Hematopoietic multipotent progenitor cell treated with erythropoietin and hydrocortisone succinate and interleukin-3 and kit ligand, for 6 days (in vitro differentiated cells): ENCODE measurements at places on chromosomes 12 and 14.

- DNase-seq = peak; percentile 73
Measured at GRCh38 chr14:104135121-104135903, 3.1 kb upstream of the KIF26A start.

GRCh38 chr12:46357438-46358324 is 14.9 kb downstream of the SLC38A2 start:
- DNase-seq = peak; percentile 29

DNA sequence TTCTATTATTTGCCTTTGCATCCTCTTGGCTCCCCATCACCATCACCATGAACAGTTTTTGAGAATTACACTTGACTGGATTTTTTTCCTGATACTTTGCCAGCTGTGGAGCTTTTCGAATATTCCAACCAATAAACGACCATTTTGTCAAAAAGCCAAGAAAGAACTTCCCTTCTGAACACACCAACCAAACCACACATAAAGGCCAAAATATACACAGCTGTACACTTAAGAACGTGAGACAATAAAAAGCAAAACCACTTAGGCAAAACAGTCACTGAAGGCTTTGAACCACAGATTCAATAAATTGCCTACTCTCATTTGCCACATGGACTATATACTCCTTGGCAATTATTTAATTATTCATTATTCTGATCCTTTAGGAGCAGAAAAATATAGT is 1.1 kb downstream of the C14orf93 start:
- DNase-seq = peak; percentile 54

GRCh38 chr14:67270145-67270753 is 29.0 kb downstream of the PALS1 start:
- no peak for DNase-seq

DNA sequence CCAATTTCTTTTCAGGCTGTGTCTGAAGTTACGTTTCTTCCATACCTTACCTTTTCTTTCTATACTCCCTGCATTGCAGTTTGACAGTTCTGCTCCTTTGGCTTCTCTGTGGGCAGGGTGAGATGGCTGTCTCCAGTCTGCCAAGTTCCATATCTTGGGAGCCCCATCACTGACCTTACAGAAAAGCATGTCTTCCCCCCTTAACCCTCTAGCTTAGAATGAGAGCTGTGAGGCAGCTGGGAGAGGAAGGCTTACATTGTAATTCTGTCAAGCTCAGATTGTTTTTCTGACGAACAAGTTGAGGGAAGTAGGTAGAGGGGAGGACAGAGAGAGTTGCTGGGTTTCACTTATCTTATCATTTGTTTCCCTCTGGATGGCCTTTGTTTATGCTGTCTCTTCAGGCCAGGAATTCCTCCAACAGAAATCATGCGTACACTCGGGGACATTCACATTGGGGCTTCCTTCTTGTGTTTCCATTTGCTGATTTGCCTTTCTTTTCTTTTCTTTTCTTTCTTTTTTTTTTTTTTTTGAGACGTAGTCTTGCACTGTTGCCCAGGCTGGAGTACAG is 9.3 kb downstream of the DAAM1 start:
- no peak for DNase-seq

DNA sequence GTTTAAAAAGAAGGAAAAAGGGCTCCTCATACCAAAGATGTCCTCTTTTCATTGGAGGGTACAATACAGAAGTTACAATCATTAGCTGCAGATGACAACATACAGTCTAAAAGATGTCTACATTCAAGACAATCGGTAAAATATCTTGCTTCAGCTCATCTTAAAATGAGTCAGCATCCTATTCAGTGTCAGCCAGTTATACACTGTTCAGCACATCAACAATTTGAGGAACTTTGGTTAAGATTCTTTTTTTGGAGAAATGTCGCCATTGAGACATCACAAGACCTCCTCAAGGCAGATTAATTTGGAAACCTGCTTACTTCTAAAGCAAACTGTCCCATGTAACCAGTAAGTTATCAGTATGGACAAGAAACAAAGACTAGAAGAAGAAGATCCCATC is 100.7 kb upstream of the SLC38A4 start:
- peak; percentile 1 for DNase-seq

DNA sequence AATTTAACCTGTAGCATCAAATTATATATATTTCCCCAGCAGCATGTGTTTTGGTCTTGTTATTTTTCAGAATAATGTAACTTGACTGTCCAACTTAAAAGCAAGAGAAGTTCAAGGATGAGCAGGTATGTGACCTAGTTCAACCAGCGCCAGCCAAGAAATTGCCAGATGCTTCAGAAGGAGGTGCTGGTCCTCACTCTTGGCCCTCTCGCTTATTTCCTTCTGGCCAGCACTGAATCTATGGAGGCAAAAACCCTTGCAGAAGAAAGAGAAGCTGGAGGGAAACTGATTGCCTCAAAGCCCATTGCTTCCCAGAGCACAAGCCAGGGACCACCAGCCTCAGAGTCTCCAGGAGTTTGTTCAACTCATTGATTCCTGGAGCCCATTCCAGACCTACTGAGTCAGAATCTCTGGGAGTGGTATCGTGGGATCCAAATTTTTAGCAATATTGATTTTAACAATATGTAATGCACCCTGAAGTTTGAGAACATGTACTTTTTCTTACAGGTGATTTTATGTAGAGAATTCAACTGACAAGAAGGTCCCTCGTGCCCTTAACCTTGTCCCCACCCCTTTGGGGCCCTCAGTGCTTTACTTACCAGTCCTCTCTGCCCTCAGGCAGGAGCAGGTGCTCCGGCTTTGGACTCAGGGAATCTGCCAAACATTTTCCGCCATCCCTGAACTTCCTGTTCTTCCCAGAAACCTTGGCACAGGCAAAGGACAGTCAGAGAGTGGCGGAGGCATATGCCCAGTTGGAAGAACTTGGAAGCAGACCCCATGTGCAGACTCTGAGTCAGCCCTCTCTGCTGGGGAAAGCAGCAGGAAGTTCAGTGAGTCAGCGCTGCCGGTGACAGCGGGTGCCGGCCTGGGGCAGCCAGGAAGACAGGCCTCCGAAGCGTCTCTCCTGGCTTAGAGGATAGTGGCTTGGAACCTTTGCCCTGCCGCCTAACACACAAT is 10.4 kb downstream of the BEST3 start:
- DNase-seq = peak; percentile 62

DNA sequence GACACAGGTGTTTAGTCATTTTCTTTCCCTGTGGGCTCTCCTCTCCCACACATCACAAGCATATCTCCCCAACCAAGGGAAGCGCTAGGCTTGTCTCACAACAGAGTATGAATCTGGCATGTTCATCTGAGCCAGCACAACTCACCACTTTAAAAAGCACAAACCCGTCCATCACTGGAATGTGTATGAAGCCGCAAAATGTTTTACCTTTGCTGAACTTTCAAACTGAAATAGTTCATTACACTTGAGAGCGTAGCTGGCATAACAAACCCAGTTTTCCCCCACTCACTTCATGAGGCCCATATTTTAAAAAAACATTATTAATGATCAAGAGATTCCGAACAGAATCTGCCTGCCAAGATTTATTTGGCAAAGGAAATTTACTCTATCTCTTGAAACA is 15.8 kb downstream of the NID2 start:
- no peak for DNase-seq

DNA sequence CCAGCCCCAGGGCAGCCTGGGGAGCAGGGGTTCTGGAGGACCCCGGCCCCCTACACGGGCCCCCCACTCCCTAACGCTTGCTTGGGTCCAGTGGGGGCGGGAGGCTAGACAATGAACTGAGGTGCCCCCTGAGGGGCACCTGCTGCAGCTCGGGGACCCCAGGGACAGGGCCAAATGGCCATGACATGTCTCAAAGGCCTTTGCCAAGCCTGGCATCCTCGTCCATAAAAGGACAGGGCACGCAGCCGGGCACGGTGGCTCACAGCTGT is 11.7 kb upstream of the C14orf180 start:
- DNase-seq = no peak

DNA sequence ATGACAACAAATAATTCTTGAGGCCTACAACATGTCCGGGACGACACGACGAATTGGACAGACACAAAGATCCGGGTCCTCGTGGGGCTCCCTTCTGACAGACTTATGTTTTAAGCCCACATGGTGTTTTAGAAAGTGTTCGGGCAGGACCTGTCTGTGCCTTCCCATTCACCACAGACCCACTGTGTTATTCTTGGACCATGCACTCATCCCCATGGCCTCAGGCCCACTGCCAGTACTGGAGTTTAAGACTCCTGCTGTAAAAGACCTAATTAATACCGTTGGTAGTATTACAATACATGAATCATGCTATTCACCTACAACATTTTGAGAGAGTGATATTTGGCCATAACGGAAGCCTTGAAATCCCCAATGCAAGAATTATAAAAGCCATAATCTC is 20.0 kb downstream of the SLC15A4 start:
- DNase-seq = no peak

GRCh38 chr14:65566820-65567522 is 154.4 kb downstream of the FUT8 start:
- DNase-seq = no peak

GRCh38 chr12:31832740-31833729 is 104.2 kb upstream of the AMN1 start:
- peak; percentile 46 for DNase-seq

DNA sequence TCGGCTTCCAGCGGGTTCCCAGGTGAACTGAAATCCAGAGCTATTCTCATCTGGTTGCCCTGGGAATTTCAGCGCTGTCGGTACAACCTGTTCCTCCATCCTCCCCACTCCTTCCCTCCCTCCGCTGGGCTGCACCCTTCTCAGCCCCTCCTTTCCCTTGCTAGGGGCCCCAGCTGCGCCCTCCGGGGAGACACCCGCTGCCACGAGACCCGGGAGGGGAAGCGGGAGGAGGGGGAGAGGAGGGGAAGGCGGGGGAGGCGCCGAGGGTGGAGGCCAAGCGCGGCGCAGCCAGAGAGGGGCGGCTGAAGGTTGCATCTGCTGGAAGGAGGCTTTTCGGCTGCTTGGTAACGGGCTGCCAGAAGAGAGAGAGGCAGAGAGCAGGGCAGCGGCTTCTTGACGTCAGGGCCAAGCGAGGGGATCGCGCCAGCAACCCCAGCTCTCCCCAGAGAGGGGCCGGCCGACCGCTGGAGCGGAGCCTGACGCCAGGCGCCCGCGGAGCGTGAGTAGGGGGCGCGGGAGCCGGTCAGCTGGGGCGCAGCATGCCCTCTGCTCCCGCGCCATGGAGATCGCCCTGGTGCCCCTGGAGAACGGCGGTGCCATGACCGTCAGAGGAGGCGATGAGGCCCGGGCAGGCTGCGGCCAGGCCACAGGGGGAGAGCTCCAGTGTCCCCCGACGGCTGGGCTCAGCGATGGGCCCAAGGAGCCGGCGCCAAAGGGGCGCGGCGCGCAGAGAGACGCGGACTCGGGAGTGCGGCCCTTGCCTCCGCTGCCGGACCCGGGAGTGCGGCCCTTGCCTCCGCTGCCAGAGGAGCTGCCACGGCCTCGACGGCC is at the start of gene KCNA5:
Gene KCNA5, plus strand, starts transcription at position 291 of the 831 bp plus-strand sequence. Its CDS starts 269 bp downstream, at position 560.
- DNase-seq = no peak

DNA sequence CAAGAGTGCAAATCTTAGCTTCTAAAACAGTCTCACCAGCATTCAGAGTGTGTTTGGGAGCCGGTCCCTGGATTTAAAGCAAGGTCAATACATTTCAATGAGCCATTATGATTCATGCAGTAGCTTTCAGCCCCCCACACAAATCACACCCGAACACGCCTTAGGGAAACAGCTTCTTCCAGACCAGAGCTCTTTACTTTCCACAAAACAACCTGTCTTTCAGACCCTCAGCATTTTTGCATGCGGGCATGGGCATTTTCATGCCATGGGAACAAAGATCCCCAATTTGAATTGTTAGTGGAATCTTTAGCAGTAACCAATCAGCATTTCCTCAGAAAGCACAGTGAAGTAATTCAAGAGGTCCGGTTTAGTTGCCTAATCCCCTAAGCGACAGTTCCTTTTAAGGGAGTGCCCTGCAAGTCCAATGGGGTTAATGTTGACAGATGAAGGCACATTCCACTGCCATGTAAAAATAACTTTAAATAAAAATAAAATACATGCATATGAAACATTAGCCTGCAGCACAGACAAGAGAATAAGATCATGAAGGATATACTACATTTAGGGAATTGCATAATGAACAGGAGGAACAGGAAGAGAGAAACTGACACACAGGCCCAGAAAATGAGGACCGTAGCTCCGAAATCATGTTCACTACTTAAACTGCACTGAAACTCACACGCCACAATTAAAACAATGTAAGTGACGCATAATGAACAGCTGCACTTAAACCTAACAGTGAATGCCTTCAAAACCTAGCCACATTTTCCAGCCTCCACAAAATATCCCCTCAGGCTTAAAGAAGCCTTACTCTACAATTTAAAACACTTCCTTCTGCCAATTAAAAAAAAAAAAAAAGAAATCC is 4.0 kb downstream of the VPS37B start:
- peak; percentile 54 for DNase-seq

- DNase-seq = no peak
Measured at GRCh38 chr14:85178864-85179263, 351.1 kb upstream of the FLRT2 start.

DNA sequence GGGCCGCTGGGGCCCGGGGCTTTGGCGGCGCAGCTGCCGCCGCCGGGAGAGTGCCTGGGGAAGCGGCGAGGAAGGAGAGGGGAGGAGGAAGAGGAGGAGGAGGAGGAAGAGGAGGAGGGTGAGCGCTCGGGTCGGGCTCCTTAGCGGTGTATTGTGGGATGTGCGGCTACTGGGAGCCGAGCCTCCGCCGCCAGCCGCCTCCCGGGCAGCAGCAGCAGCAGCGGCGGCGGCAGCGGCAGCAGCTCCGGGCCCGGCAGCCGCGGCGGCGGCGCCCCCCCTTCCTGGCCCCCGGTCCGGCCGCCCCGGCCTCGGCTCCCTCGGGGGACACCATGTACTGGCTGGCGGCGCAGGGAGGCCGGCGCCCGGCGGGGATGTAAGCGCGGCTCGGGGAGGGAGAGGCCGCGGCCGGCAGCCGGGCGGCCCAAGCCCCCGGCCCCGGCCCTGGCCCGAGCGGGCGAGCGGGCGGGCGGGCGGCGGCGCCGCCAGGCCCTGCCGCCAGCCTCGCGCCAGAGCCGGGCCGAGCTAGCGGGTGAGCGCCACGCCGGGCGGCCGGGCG is at the start of gene SETD1B:
Gene SETD1B, plus strand, starts transcription at position 149 of the 556 bp plus-strand sequence. CDS start 729 bp downstream, outside the sequence.
- DNase-seq = peak; percentile 86

DNA sequence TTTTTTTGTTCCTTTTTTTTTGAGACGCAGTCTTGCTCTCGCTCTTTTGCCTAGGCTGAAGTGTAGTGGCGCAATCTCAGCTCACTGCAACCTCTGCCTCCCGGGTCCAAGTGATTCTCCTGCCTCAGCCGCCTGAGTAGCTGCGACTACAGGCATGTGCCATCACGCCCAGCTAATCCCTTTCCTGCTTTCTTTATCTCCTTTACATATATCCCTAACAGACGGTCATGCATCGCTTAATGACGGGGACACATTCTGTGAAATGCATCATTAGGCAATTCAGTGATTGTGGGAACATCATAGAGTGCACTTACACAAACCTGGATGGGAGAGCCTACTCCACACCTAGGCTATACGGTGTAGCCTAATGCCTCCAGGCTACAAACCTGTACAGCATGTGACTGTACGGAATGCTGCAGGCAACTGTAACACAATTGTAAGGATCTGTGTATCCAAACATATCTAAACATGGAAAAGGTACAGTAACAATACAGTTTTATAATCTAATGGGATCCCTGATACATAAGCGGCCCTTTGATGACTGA is 32.8 kb downstream of the NOS1 start:
- no peak for DNase-seq

GRCh38 chr12:120126635-120127005 is 10.1 kb upstream of the RAB35 start:
- peak; percentile 50 for DNase-seq

- DNase-seq = no peak
Measured at GRCh38 chr12:57131896-57132744, 3.8 kb downstream of the LRP1 start.

GRCh38 chr12:44696542-44696941 is 179.6 kb downstream of the NELL2 start:
- no peak for DNase-seq
